ENCODE measurements at places on chromosomes 3 and 15.

DNA sequence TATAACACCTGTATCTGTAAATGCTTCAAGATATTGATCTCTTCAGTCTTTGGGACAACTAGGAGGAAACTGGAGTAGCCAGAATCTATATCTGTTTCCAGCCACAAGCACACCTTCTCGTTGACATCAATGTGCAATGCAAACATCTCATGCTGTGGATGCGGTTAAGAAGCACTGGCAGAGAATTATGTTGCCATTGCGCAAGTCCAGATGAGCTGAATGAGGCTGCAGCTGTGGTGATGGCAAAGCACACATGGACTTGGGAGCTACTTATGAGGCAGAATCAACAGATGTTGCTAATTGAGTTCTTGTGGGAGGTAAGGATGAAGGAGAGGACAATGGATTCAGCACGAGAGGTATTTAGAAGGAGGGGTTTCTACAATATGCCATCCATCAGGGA lies 90.9 kb downstream of the STRIT1 start:
- DNase-seq, result no peak

- no peak for DNase-seq
These were observed 40.6 kb downstream of the ARHGEF26 start for GRCh38 chr3:154161806-154162205.

GRCh38 chr3:174398761-174399160 lies 460.4 kb upstream of the NAALADL2 start:
- no peak for DNase-seq

GRCh38 chr3:181326637-181327223 lies 337.2 kb upstream of the DNAJC19 start:
- DNase-seq, result no peak

GRCh38 chr15:74220475-74221248 lies 15.5 kb upstream of the CCDC33 start:
- DNase-seq, result no peak

DNA sequence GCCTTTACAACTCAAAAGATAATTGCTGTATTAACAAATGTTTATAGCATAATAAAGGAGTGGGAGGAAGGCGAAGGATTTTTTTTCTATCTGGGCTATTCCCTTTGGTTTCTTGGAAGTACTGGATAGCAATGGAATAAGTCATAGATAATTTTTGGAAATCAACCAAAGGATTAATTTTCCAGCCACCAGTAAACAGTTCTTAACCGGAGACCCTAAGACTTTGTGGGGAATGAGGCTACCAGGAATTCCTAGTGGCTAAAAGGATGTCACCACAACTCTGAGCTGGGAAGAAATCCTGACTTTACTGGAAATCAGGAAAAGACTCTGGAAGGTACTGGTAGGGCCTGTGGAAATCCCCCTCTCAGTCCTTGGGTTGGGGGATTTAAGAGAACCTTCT lies 138.4 kb upstream of the RARB start:
- DNase-seq, result no peak

GRCh38 chr15:58532126-58532525 lies 100.3 kb downstream of the LIPC start:
- no peak for DNase-seq

GRCh38 chr3:184694716-184695115 lies 17.1 kb downstream of the MAGEF1 start:
- DNase-seq, result no peak

GRCh38 chr3:64928683-64929082 lies 240.9 kb upstream of the ADAMTS9 start:
- no peak for DNase-seq

- DNase-seq, result no peak
These were observed 45.9 kb upstream of the ATP1B3 start for GRCh38 chr3:141830508-141830907.

DNA sequence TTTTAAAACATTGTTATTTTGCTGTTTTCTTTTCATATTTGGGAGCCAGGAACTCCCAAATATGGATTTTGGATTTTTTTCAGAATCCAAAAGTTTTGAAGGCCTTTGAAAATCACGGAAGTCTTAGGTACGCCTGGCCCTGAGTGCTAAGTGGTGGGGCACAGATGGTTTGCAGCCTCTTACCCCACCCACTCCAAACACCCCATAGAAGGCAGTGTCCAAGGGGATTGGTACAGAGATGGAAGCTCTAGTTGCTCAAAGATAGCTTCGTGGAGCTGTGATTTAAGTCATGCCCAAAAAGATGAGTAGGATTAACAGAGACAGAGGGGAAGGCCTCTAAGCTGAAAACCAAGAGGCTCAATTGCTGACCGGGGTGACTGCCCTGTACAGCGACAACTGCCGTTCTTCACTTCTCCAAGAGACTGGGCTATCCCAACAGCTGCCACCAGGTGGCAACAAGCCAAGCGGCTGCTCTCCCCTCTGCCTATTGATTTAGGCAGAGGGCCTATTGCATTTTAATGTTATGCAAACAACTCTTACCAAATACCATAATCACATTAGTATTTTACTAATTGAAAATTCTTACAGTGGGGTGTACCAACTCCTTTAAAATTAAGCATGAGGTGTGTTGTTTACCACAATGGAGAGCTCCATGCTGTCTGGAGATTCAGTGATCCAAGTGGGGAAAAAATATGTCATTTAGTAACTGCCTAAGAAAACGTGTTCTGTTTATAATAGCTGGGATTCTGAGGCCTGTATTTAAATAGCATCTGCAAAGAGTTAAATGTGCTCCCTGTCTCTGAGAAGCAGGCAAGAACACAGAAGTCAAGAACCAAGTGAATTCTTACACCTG lies 64.0 kb upstream of the C15orf61 start:
- peak; percentile 84 for DNase-seq

DNA sequence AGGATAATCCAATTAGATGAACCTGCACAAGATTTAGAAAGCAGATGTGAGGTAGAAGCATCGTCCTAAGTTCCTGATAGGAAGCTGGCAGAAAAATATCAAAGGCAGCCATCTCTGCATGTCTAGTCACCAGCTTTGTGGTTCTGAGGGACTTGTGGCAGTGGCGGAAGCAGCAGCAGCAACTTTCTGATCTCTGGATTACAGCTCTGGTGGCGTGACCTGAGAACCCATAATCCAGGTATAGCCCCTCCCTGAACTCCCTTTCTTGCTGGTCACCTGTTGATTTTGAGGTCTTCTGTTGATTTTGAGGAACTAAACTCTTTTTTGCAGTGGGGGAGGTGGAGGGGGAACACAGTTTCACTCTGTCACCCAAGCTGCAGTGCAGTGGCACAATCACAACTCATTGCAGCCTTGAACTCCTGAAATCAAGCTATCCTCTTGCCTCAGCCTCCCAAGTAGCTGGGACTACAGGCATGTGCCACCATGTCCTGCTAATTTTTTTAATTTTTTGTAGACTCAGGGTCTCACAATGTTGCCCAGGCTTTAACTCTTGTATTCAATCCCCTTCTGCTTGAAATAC lies 7.9 kb downstream of the FSIP1 start:
- DNase-seq, result peak; percentile 7

DNA sequence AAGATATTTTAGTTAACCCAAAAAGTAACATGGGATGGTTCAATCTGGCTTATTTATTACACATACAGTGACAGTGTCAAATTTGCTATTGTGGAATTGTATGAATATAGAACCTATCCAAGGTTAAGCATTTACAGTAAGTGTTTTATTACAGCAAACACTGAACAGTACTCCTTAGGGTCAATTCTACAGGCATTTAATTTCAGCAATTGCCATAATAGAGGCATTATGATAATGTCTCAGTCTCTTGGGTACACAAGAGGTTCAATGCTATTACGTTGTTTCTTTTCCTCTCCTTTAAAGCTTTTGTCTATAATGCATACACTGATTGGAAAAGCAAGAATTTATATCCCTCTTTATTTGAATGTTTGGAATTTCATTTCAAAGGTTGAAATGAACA lies 275.7 kb upstream of the NAALADL2 start:
- no peak for DNase-seq

DNA sequence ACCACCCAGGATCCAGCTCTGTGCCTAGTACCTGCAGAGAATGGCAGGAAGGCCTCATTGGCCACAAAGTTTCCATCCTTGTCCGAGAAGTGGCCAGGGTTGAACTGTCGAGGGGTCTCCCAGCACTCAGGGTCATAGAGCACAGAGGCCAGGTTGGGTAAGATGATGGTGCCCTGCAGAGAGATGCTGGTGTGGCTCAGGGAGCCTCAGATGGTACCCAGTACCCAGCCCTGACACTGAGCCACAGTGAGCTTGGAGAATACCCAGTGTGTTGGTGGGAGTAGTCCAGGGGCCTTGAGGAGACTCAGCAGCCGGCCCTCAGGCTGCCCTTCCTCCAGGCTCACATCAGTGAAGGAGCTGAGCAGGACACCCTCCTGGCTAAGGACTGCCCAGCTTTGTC lies 11.5 kb upstream of the PARL start:
- no peak for DNase-seq

DNA sequence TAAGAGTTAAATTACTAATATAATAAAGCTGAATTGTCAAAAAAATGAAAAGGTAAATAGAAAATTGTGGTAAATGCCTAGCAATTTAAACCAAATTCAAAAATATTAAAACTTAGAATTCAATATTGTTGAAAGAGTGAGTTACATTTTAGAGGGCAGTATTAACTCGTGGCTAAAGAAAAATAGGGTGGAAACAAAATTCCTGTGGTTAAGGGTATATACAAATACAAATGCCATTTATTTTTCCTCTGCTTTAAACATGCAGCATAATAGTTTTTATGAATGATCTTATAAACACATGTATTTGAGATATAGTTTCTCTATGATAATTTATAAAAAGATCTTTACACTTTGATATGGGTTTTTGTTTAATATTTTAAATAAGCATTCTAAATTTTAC lies 79.0 kb downstream of the NEDD4 start:
- no peak for DNase-seq

DNA sequence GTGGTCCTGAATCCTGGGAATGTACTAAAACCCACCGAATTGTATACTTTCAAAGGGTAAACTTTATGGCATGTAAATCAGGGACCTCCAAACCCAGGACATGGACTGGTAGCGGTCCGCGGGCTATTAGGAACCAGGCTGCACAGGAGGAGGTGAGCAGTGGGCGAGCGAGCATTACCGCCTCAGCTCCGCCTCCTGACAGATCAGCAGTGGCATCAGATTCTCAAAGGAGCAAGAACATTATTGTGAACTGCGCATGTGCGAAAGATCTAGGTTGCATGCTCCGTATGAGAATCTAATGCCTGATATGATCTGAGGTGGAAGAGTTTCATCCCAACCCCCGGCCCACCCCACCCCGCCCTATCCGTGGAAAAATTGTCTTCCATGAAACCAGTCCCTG lies 22.2 kb downstream of the HEG1 start:
- no peak for DNase-seq

GRCh38 chr3:131796558-131797198 lies 238.1 kb downstream of the CPNE4 start:
- no peak for DNase-seq

DNA sequence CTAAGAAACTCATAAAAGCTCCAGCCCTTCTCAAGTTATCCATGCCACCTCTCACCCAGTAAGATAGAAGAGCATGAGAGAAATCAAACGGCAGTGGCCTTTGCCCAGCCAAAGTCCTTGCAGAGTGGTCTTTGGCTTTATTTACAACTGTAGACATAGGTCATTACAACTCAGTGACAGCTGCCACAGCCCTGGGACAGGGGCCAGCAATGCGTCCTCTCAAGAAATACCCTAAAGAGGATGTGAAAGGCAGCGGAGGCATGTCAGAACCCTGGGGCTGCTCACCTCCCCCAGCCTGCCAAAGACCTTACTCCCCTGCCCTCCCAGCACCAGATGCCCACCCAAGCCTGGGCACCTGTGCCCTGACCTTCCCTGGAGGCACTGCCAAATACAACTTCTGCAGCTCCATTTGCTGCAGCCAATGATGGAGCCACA lies 6.3 kb downstream of the ACAA1 start:
- no peak for DNase-seq

DNA sequence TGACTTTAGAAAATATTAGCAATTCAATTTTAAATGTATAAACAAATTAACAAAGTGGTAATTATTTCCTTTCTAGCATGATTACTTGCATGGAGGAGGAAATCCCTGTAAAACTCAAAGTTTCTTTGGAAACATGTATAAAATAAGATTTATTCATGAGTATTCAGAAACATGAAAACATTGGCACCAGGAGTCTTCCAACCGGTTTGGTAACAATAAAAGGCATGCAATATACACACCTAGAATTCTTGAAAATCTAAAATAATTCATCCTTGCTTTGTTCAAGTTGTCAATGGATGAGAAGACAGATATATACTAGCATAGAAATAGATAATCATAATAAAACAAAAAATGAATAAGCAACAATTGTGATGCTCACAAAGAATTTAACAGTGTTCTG lies 76.4 kb downstream of the ZPLD1 start:
- DNase-seq, result no peak

GRCh38 chr15:78067328-78068228 lies 9.9 kb downstream of the TBC1D2B start:
- no peak for DNase-seq

- no peak for DNase-seq
These were observed 212.5 kb upstream of the UBE2E1 start for GRCh38 chr3:23592961-23593931.

DNA sequence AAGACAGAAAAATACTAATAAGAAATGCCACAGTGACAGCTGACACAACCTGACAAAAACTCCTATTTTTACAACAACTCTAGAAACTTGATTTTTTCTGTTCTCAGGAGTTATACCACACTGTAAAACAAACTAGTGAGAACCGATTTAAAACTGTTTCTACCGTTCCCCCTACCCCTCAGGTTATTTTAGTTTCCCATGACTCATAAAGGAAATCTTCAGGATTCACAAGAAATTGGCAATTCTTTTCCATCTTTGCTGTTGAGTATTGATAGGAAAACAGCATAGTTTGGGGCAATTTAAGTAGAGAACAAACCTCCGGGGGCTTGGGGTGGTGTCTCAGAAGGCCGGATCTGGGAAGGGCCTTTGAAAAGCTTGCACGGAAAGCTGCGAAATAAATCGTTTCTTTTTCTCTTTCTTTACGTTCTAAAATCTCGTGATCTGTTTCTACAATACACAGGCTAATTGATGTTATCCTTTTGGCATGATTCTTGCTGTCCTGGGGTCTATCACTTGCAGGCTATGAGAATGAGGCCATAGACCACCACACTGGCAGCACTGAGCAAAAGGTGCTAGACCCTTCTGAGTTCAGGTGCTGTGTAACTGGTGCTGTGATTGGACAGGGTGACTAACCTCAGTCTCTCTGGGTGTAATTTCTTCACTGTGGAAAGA lies 89.3 kb downstream of the LPP start:
- DNase-seq, result no peak

DNA sequence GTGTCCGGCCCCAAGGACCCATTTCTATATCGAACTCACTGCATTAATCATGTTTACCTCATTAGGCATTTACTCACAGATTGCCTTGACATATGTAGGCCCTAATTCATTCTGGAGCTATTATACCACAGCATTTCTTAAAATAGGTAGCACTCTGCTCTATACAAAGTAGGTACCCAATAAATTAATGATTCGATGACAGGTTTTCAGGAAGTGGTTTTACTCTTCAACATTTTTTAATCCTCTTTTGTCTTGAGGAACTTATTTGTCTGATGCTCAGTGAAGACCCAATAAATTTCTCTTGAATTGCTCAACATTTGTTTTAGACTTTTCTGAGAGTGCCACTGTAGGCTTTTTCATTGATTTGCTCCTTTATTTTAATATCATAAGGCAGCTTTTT lies 12.1 kb downstream of the TGFBR2 start:
- DNase-seq, result no peak

GRCh38 chr3:120743556-120744195 lies 1.1 kb downstream of the GTF2E1 start:
- no peak for DNase-seq

GRCh38 chr3:182892226-182892625 lies 88.1 kb downstream of the DCUN1D1 start:
- DNase-seq, result no peak

Measured in stimulated activated CD4-positive, alpha-beta T cell treated with anti-CD3 and anti-CD28 coated beads, Interleukin-1b, Interleukin-23, amount 100 ng/mL, for 1 hour (primary cell).